ENCODE measurements at places on chromosomes 3 and 15.

GRCh38 chr3:187919544-187919943 lies 174.3 kb upstream of the BCL6 start:
- no peak for DNase-seq

DNA sequence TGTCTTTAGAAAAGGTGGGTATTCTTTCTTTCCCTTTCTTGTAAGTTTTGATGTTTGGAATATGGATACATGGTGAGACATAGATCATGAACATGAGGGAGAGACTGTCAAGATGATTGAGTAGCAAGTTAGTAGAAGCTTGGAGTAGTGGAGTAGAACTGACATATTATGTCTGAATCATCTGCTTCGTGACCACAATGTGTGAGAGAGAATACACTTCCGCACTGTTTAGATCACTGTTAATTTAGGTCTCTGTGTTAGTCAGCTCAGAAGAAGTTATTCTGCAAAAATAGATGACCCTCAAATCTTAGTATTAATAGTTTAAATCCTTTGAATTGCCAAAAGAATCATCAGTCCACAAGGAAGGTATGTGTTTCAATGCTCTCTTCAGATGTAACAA lies 151.0 kb downstream of the OXSM start:
- no peak for DNase-seq

- DNase-seq = no peak
These were observed 9.2 kb downstream of the PLIN1 start for GRCh38 chr15:89669941-89670340.

- no peak for DNase-seq
These were observed 59.7 kb downstream of the CCDC33 start for GRCh38 chr15:74295800-74296199.

DNA sequence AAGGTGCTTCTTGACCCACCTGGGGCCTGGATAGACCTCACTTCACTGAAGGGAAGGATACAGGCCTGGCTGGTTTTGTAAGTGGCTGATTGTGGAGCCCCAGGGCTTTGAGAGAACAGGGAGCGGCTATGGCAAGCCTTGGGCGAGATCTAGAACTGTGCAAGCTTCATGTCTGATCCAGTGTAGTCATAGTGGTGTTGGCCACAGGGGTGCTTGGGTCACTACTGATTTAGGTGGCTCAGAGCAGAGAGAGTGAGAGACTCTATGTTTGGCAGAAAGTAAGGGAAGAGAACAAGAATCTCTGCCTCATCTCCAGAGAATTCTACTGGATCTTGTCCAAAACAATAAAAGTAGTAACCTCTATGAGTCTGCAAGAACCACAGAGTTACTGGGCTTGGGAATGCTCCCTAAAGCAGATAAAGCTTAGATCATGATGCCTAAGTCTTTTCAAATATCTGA lies 394.2 kb upstream of the EPHA3 start:
- peak; percentile 93 for DNase-seq

- DNase-seq = no peak
These were observed 316.5 kb upstream of the ADAMTS9 start for GRCh38 chr3:65004306-65004705.

DNA sequence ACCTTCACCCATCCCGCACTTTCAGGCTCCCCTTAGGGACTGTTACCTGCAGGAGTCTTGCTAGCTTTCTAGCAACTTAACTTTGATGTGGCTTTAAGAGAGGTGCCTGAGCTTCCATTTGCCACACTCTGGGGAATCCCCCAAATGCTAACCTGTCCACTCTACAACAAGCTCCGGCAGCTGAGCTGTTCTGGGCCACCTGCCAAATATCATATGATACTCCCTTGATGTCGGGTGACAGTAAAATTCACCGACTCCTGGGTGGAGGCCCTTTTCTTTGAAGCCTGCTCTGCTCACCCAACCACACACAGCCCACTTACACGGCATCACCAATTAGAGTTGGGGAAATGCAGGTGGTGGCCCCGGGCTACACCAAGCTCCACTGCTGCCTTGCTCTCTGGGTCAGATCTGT lies 38.0 kb upstream of the XCR1 start:
- peak; percentile 24 for DNase-seq

DNA sequence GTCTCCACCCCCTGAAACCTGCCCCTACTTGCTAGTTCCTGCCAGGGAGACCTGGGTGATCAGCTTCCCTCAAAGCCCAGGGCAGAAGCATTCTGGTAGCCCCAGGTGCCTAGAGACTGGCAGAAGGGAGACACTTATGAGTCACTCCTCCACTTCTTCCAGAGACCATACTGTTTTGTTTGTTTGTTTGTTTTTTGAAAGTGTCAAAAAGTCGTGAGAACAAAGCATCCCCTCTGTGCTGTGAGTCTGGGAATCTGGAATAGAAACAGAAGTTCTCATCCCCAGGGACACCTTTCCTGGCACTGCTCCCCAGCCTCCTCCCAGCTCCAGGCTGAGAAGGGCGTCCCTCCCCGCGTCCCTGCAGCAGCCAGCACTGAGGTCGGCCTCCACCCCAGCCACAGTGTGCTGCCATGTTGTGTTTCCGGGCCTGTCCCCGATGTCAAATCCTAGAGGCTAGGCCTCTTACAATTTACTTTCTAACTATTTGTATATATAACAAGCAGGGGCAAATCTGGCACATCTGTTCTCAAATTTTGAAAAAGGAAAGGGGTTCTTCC lies 573.0 kb downstream of the RBMS3 start:
- DNase-seq = no peak

DNA sequence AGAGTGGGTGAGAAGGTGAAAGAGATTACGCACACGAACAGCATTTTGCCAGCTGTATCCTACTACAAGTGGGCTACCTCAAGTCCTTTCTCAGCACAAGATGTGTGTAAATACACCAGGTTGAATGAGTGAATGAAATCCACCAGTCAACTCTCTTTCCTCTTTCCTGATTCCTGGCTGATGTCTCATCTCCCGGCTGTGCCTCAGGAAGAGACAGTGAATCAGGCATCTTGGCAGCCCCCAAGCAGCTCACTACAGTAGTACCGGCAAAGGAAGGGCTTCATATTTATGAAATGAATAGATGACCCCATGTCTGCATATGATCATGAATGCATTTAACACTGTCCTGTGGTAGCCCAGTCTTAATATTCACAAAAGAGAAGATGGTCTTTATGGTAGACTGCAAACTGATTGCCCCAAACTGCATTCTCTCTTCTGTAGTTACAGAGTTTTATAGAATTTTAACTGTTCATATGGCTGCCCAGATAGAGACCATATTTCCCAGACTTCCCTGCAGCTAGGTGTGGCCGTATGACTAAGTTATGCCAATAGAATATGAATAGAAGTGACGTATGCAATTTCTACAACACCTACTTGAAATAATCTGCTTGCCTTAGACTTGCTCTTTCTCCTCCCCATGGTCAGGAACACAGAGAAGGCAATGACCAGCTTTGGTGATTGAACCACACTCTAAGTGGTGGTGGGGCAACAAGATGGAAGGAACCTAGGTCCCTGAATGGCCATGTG lies 22.7 kb downstream of the MGLL start:
- peak; percentile 80 for DNase-seq

- DNase-seq = no peak
These were observed 213.0 kb downstream of the PDCD6IP start for GRCh38 chr3:34011171-34012101.

- DNase-seq = no peak
These were observed 96.7 kb downstream of the DHX30 start for GRCh38 chr3:47899495-47900108.

- no peak for DNase-seq
These were observed 270.3 kb downstream of the IL5RA start for GRCh38 chr3:2839876-2840275.

- no peak for DNase-seq
These were observed 316.6 kb downstream of the EDEM1 start for GRCh38 chr3:5504135-5504534.

DNA sequence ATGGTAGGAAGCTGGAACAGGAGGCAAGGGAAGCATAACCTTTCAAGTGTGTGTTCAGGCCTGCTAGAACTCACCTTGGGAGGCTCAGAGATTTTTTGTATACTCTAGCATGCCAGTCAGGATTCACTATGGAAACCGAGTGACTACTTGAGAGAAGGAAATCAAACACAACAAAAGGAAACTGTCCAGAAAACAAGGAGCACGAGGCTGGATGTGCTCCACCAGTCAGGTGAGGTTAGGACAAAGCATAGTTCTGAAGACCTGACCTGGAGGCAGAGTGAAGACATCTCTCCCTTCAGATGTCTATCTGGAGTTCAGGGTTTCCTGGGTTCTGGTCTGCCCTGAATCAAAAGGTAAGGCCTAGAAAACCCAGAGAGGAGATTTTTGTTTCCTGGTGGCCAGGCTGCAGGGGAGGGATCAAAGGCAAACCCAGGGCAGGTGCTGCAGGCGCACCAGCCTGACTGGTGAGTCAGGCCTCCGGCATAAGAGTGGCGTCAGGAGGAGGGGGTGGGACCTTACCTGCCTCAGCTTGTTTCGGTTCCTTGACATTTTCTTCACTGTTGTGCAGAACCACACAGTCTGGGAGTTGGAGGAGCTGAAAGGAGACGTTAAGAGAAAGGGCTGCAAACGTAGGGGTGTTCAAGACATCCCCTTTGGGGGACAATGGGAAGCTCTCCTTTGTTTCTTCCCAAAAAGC lies 52.2 kb upstream of the OSBPL11 start:
- peak; percentile 79 for DNase-seq

DNA sequence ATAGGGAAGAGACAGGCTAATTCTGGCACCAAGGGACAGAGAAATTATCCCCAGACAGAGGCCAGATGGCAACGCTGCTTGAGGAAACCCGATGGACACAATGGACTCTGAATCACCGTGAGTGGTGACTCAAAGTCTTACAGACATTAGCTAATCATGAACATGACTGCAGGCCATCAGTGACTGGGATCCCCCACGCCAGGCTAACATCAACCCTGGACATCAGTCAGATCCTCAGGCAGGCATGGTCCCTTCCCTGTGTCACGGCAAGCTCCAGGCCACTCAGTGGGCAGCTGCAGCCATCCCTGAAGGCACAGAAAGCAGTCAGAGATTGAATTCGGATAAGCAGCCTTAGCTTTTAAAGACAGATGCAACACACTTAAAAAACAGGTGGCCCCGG lies 23.8 kb upstream of the OXTR start:
- peak; percentile 24 for DNase-seq

- no peak for DNase-seq
These were observed 67.5 kb downstream of the TFG start for GRCh38 chr3:100776746-100777145.

DNA sequence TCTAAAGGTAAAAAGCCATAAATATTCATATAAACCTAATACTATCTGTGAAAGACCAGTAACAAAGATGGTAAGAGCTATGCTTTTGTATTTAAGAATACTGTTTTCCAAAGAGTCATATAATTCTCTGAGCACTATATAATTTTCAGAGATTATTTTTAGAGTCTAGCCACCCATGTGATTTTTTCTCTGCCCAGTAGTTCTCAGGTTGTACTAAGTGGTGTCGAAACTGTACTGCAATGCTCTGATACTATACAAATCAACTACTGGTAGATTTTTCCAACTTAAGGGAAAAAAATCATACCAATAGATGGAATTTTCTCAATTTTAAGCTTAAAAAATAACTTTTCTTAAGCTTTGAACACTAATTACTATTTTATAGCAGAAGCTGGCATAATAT lies 104.8 kb downstream of the MYO5A start:
- DNase-seq = no peak

DNA sequence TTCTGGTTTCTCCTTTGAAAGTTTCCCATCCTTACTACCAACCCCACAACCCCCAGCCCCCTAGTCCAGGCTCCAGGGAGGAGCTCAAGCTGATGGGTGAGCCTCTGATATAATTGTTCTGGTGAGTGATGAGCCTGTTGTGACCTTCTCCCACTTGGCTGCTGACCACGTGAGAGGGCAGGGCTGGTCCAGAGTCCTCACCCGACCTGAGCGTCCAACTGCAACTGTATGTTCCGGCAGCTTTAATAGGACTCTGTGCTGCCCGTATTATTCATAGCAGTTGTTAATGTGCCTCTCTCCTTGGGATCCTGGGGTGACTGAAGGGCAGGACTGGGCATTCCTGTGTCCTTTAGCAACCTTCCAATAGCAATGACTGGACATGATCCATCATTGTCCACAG lies 56.2 kb downstream of the B3GNT5 start:
- no peak for DNase-seq

- no peak for DNase-seq
These were observed 35.9 kb downstream of the MINAR1 start for GRCh38 chr15:79467865-79468586.

GRCh38 chr3:182671942-182672341 lies 121.4 kb upstream of the ATP11B start:
- no peak for DNase-seq

- no peak for DNase-seq
These were observed 216.3 kb downstream of the RPLP1 start for GRCh38 chr15:69668963-69669362.

DNA sequence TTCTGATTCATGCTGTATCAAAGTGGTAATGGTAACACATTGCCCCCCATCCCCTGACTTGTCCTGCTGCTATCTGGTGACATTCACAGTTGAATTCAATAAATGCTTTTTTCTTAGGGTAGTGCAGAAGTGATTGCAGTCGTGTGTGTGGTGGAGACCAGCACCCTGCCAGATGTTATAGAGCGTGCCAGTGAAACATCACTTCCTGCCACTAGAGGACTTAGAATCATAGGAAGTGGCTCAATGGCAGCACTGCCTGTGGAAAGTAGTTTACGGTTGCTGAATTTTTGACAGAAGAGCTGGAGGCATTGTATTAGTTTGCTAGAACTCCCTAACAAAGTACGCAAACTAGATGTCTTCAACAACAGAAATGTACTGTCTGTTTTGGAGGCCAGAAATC lies 37.4 kb upstream of the P2RY12 start:
- no peak for DNase-seq

- DNase-seq = no peak
These were observed 178.3 kb downstream of the SUCNR1 start for GRCh38 chr3:152051501-152052404.

- no peak for DNase-seq
These were observed 123.2 kb upstream of the RAP2B start for GRCh38 chr3:153038779-153039178.

GRCh38 chr3:113783463-113783862 lies 36.6 kb downstream of the ATP6V1A start:
- DNase-seq = no peak

GRCh38 chr3:64148955-64149653 lies 76.2 kb downstream of the PRICKLE2 start:
- no peak for DNase-seq

- DNase-seq = no peak
These were observed 139.9 kb downstream of the ALDH1A2 start for GRCh38 chr15:57925650-57926049.

GRCh38 chr3:141313093-141313683 lies 55.1 kb upstream of the ZBTB38 start:
- no peak for DNase-seq

GRCh38 chr3:11373235-11373634 lies 101.0 kb downstream of the ATG7 start:
- no peak for DNase-seq

DNA sequence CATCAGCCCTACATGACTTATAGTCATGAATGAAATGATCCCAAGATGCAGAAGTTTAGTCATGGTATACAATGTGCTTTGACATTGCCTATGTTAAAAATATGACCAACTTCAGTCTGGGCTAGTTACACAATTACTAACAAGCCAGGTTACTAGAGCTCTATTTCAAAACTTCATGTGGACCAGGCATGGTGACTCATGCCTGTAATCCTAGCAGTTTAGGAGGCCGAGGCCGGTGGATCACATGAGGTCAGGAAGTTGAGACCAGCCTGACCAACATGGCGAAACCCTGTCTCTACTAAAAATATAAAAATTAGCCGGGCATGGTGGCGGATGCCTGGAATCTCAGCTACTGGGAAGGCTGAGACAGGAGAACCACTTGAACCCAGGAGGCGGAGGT lies 613.0 kb downstream of the CADM2 start:
- no peak for DNase-seq
